Globus pallidus (tissue), 1 donor: ENCODE measurements at places on chromosomes 1 and 21.

- DNase-seq, result no peak
These were observed 33.8 kb downstream of the PEX14 start for GRCh38 chr1:10508511-10508951.

- no peak for DNase-seq
These were observed 7.8 kb downstream of the ETS2 start for GRCh38 chr21:38813547-38813946.

- peak; percentile 18 for DNase-seq
These were observed 70.0 kb upstream of the KIAA1614 start for GRCh38 chr1:180842491-180843275.

DNA sequence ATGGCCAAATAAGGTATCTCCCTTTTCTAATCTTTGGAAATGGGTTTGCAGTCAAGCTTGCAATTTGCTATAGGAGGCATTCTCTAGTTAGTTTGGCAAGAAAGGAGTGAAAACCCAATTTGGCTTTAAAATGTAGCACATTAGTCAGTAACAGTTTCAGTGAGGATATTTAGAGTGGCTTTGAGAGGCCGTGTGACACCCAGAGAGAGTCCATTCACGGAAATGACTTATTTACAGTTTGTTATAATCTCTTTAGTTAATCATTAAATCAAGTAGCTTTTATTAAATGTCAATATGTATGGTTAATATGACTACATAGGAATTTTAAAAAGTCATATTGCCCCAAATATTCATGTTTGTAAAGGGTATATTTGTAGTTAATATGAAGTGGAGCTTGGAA lies 9.6 kb downstream of the ZBTB18 start:
- DNase-seq, result no peak

DNA sequence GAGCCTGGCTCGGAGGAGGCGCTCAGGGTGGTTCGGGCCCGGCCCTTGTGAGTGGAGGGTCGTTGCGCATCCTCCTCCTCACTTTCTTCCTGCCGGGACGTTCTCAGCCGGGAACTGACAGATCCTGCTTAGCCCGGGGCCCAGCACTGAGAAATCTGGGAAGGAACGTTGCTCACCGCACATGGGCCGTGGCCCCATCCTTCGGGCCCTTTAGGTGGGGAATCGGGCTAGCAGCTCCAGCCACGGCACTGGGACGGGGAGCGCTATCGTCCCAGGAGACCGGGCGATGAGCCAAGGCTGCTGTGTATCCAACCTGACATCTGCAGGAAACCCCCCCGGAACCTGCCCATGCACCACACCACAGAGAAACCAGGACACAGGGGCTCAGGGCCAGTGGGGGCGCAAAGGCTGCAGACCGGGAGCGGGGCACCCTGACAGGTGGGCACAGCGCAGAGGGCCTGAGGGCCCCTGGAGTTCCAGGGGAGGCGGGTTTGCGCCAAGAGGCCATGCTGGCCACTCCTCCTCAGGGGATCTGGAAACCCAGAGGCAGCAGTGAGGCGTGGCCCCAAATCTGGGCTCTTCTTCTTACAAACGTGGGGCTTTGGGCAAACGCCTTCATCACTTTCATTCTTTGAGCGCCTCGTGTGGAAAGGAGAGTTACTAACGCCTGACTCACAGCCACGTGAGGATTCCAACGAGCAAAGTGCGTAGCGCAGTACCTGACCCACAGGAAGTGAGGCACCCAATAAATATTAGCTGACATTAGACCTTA lies at the start of gene SH2D5:
TSS of gene SH2D5 (minus strand) at position 116 of the 772 bp plus-strand sequence. CDS start 4,659 bp downstream, outside the sequence.
- DNase-seq, result peak; percentile 38

DNA sequence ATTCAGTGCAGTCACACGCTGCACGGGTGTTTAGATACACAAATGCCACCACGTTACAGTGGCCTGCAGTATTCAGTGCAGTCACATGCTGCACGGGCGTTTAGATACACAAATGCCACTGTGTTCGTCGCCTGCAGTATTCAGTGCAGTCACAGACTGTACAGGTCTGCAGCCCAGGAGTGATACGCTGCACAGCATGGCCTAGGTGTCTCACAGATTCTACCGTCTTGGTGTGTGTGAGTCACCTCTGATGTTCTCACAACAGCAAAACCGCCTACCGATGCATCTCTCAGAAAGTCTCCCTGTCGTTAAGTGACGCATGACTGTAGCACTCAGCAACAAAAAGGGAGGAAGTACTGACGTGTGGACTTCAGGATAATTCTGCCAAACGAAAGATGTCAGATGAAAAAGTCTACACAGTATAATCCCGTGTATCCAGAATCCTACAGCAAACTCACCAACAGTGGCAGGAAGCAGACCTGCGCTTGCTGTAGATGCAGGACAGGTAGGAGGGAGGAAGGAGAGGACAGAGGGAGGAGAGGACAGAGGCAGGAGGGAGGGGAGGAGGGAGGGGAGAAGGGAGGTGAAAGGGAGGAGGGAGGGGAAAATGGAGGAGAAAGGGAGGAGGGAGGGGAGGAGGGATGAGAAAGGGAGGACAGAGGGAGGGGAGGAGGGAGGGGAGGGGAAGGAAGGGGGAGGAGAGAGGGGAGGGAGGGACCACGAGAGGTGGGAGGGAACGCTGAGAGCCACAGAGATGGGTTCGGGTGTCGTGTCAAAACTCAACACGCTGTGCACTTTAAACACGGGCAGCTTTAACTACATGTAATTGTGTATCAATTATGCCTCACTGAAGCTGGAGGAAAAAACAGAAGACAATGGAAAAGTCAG lies 36.3 kb upstream of the PCBP3 start:
- DNase-seq, result no peak

DNA sequence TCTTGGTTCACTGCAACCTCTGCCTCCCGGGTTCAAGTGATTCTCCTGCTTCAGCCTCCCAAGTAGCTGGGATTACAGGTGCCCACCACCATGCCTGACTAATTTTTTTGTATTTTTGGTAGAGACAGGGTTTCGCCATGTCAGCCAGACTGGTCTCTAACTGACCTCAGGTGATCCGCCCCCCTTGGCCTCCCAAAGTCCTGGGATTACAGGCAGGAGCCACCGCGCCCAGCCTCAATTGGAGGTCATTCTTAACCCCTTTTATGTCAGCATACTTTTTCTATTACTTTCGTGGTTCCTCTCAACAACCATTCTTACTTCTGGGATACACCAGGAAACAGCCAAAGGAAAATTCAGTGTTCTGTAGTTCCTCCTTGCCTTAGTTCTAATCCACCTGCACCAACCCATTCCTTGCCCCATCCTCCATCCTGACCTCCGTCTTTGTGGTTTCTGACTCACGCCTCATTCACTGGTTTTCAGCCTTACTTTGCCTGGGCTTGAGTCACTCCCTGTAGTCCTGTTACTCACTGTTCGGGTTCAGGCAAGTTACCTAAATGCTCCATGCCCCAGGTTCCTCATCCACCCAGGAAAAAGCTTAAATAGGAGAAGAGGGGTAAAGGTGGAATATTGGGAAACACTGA lies 12.9 kb upstream of the BCL10 start:
- no peak for DNase-seq
